LHCN-M2 (cell line): ENCODE measurements at places on chromosomes 5 and 9.

DNA sequence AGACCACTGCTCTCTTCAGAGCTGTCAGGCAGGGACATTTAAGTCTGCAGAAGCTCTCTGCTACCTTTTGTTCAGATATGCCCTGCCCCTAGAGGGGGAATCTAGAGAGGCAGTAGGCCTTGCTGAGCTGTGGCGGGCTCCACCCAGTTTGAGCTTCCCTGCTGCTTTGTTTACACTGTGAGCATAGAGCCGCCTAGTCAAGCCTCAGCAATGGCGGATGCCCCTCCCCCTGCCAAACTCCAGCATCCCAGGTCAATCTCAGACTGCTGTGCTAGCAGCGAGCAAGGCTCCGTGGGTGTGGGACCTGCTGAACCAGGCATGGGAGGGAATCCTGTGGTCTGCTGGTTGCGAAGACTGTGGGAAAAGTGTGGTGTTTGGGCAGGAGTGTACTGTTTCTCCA, 59.9 kb downstream of the CAVIN4 start:
- no peak for DNase-seq

GRCh38 chr9:119788921-119789320, 419.7 kb upstream of the BRINP1 start:
- DNase-seq = no peak

DNA sequence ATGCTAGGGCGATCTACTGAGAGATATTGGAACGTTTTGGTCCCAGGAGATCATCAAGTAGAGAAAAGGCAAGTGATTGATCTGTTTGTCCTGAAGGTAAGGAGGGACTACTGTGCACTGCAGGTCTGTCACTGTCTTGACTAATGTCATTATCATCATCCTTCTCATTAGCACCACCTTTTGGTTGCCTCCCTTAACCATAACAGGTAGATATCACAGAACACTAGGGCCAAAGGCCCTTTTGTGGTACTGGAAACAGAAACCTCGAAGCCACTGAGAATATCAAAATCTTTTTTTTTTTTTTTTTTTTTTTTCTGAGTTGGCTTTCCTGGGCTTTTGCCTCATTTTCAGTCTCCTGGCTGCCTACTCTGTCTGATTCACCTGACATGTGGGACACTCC, 134.0 kb downstream of the KCTD16 start:
- no peak for DNase-seq

DNA sequence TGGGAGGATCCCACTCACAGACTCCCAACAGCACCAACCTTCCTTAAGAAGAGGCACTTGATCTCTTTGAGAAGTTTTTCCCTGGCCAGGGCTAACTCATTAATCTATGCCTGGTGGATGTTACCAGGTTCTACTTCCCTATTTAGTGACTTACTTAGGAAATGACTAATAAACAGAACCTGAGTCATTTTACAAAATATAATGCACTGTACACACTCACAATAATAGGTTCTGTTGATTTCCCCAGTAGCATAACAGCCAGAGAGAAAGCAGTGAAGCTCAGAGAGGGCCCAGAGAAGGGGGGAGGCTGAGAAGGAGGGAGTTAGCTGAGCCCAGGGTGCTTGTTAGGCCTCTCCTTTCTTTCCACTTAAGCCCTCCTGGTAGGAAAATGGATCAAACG, 27.1 kb downstream of the FRMD3 start:
- peak; percentile 78 for DNase-seq

GRCh38 chr5:172410160-172410559, 44.2 kb downstream of the SH3PXD2B start:
- peak; percentile 66 for DNase-seq

DNA sequence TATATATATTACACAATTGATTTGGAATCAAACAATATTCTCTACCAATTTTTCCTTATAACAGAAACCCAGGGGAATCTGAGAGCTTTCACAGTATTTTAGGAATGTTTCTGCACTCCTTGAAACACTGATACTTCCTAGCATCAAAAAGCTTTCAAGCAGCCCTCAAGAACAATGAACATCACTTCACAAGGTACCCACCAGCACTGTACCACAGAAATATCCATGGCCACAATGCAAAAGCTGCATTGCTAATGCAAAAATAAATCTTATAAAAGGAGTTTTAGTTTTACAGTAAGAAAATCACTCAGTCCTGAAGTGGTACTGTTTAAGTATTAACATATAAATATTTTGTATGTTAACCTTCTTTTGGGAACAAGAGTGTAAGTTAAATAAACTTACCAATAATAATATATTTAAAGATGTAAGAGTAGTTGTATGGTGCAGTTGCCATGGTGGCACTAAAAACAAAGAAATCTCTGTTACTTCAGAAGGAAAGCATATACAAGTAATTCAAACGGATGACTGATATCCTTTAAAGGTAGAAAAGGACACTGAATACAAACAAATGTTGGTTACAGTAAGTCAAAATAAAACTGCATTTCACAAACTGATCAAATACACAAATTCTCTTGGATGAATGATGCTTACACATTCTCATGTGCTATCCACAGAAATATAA, 8.6 kb downstream of the RAB14 start:
- no peak for DNase-seq

DNA sequence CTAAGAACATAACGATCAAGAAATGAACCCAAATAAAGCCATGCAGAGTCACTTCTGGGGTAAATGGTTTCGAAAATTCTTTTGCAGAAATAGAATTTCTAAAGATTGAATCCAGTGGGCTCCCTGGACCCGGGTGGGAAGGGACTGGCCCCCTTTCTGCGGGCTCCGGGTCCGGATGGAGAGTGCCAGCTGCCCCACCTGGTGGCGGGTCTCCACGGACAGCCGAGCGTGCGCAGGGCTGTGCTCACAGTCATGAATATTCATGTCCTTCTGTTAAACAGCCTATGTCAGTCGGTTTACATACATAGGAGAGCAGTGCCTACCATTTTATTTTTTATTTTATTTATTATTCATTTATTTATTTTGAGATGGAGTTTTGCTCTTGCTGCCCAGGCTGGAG, 4.7 kb upstream of the PPP1R26 start:
- DNase-seq = no peak

GRCh38 chr5:100818340-100818739, 84.7 kb downstream of the ST8SIA4 start:
- DNase-seq = no peak
